ENCODE measurements at places on chromosomes 5 and 9.
A peak's percentile ranks its signal among the peaks of the same experiment; 100 is the strongest.

- DNase-seq: peak; percentile 20
Observed at GRCh38 chr9:121650217-121651007, 1.0 kb upstream of the DAB2IP start.

GRCh38 chr5:177290816-177291596, 12.5 kb downstream of the RAB24 start:
- DNase-seq: no peak

GRCh38 chr5:11047625-11048024, 286.6 kb upstream of the DAP start:
- DNase-seq: no peak

DNA sequence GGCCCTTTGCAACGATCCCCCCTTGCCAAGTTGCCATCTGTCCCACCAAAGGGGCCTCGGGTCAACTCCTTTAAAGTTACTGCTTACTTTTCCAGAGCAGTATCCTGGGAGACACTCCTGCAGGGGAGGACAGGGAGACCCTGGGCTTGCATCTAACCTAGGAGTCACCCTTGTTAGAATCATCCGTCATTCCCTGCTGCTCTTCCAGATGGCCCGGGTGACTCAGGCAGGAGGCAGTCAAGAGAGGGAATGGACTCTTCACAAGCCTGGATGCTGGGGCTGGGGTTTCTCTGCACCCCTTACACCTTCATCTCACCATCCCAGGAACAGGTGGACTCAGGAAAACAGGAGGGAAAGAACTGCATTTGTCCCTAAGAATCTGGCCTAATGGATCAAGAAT, 175.6 kb downstream of the GABBR2 start:
- no peak for DNase-seq

GRCh38 chr5:143837306-143837848, 25.4 kb downstream of the HMHB1 start:
- no peak for DNase-seq

- DNase-seq: no peak
Observed at GRCh38 chr5:117333011-117333410, 758.4 kb upstream of the SEMA6A start.

DNA sequence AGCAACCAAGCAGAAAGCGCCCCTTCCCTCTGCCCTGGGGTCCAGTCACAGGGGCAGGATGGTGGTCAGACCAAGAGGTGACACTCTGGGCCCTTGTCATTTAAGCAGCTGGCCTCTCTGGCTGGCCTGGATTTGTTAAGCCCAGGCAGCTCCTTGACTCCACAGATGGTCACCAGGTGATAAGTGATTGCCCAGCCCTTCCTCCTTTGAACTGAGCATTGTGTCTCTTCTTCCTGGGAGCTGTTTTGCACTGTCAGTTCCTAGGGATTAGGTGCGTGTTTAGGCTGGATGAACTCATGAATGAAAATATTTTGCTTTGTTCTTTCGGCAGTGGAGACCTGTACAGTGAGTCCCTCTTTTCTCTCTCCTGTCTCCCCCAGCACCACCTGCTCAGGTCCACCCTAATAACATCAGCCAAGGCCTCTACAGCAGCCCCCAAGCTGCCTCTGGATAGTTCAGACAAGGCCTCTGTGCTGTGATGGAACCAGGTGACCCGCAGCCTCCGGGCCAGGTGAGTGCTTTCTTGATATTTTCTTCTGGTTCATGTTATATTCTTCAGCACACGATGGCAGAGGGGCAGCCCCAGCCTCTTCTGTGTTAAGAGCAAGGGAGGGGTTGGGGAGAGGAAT, 139.7 kb upstream of the PITX1 start:
- no peak for DNase-seq

DNA sequence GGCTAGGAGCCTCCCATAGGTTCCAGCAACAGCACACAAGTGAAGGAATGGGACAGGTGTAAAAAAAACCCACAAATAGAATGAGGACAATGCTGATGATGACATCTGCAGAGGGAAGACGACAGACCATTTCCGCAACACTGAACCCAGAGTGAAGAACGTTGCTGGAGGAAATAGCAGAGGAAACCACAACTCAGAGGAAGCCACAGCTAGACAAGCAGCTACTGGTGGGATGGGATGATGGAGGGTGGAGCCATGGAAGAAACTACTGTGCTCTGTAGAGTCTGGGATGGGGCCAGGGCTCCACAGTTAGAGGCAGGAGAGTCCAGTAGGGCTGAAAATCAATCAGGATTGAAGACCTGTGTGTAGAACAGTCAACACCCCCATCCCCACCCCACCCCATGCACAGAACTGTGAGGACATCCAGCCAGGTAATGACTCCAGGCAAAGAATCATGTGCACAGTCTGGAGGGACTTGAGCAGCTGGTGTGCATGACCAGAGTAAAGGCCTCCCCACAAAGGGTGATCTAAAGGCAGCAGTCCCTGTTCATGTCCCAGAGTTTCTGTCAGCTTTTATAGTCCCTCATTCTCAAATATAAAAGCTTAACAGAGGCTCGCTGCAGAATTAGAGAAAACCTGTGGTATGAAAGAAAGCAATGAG, 65.2 kb upstream of the SPIN1 start:
- no peak for DNase-seq

DNA sequence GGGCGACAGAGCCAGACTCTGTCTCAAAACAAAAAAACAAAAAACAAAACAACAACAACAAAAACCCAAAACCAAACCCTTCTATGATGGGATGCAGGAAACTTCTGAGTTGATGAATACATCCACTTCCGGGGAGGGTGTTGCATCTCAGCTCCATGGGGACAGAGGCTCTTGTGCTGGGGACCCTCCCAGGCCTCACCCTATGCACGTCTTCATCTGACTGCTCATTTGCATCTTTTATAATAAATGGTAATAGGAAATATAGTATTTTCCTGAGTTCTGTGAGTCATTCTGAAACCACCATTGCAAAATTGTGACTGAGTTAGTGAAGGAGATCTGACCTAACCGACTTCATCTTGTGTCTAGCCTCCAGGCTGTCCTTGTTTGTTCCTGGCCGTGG, 109.5 kb upstream of the SLC28A3 start:
- DNase-seq: no peak

DNA sequence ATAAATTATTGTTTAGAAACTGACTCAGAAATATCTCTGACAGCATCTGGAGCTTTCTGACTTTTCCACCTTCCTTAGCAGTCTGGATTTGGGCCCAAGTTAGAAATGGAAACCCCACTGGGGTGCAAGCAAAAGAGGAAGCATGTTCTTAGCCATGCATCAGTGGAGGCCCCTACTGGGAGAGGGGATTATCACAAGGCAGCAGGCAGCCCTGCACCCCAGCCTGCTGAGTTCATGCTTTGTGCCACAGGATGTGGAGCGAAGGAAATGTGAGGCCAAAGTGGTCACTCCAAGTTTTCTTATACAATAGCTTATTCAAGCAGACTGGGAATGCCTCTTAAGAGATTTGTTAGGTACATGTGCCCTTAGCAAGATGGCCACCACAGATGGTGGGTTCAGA, 146.5 kb upstream of the TLX3 start:
- DNase-seq: peak; percentile 58

DNA sequence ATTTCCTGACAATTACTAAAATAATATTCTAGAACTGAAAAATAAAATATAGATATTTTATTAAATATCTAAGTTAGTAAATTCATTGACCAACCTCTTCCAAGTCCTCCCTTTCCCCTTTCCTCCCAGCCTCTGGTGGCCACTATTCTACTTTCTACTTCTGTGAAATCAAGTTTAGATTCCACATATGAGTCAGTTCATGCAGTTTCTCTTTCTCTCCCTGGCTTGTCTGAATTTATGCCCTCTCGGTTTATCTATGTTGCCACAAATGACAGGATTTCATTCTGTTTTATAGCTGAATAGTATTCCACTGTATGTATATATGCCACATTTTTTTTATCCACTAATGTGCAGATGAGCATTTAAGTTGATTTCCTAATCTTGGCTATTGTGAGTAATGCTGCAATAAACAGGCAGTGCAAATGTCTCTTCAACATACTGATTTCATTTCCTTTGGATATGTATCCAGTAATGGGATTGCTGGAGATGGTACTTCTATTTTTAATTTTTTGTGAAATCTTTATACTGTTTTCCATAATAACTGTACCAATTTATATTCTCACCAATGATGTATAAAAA, 52.3 kb downstream of the WDR36 start:
- no peak for DNase-seq

GRCh38 chr5:78521455-78521854, 127.1 kb downstream of the LHFPL2 start:
- no peak for DNase-seq

- no peak for DNase-seq
Observed at GRCh38 chr5:174717826-174718455, 6.4 kb upstream of the MSX2 start.

- DNase-seq: no peak
Observed at GRCh38 chr5:121890297-121890858, 38.7 kb downstream of the FTMT start.

GRCh38 chr5:104494083-104494482, 931.5 kb upstream of the NUDT12 start:
- DNase-seq: no peak

GRCh38 chr5:61076626-61077025, 85.6 kb downstream of the SMIM15 start:
- DNase-seq: no peak
